ENCODE measurements at places on chromosomes 2 and 18. TPM values are rescaled to one million over a fixed set of nuclear protein-coding genes. Genes with fewer than 3 reads are reported as not detected.

GRCh38 chr18:63741769-63742168 is 33.4 kb upstream of the SERPINB7 start:
- H3K27me3 ChIP-seq, result no peaks in the 10 kb centered on the region
- H3K4me3 ChIP-seq, result no peak overlapping the region
- no peak for DNase-seq

- no peaks in the 10 kb centered on the region for H3K36me3 ChIP-seq
- no peaks in the 10 kb centered on the region for H3K4me1 ChIP-seq
- no peak overlapping the region for H3K27ac ChIP-seq
- H3K27me3 ChIP-seq, result no peaks in the 10 kb centered on the region
- H3K4me3 ChIP-seq, result no peak overlapping the region
- DNase-seq, result no peak
These were observed 94.3 kb downstream of the RNF144A start for GRCh38 chr2:7011356-7012083.

GRCh38 chr2:220310451-220310861 is 683.0 kb downstream of the SLC4A3 start:
- no peak overlapping the region for H3K27ac ChIP-seq
- no peak for DNase-seq
- H3K27me3 ChIP-seq, result no peaks in the 10 kb centered on the region
- H3K4me3 ChIP-seq, result no peak overlapping the region
- no peaks in the 10 kb centered on the region for H3K36me3 ChIP-seq
- no peaks in the 10 kb centered on the region for H3K4me1 ChIP-seq

DNA sequence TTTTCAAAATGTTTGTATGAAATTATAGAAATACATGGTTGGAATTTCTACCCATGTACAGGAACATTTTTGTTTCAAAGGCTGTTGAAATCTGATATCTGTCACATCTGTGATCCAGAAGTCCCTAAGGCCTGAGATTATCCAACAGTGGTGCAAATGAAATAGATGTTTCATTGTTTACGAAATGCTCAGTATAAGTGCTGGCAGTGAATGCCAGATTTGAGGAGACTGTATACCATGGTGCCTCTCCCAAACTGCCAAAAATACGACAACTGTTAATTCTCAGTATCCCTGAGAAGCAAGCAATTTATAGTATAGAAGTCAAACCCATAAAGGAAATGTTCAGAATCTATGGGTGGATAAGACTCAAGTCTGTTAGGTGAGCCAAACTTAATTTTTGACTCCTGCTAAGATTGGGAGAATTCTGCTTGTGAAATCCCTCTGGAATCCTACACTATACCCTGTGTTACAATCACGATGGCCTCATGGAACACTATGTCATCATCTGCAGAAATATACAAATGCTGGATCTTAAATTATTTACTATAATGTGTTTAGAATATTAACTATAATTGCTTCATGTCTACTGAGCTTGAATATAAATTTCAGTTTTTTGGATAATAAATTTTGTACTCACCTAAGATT is 71.2 kb upstream of the DOCK10 start:
- no peak for DNase-seq
- no peak overlapping the region for H3K4me3 ChIP-seq
- no peaks in the 10 kb centered on the region for H3K4me1 ChIP-seq
- H3K27me3 ChIP-seq, result no peaks in the 10 kb centered on the region
- no peak overlapping the region for H3K27ac ChIP-seq

DNA sequence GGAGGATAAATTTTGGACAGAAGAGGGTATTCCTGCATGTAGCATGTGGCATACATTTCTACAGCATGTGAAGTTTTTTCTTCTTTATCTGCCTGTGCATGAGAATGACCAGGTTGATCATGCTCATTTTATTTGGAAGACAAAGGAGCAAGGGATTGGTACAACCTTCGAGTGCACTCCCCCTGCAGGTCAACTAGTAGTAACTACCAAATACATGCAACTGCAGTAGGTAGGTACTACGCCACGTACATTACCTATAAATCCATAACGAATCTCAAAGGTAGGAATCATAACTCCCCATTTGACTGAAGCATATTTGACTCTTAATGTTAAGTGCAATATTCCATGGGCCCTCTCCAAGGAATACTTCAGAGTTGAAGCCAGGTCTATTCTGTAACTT is 763.9 kb downstream of the TSN start:
- DNase-seq, result no peak
- H3K4me1 ChIP-seq, result no peaks in the 10 kb centered on the region
- H3K36me3 ChIP-seq, result no peaks in the 10 kb centered on the region
- H3K4me3 ChIP-seq, result no peak overlapping the region

The TIGD1 gene
- 3.3 TPM for total RNA-seq

GRCh38 chr18:64103986-64104385 is 44.9 kb downstream of the LINC00305 start:
- no peaks in the 10 kb centered on the region for H3K4me1 ChIP-seq
- no peak overlapping the region for H3K27ac ChIP-seq
- no peak overlapping the region for H3K4me3 ChIP-seq
- DNase-seq, result no peak

DNA sequence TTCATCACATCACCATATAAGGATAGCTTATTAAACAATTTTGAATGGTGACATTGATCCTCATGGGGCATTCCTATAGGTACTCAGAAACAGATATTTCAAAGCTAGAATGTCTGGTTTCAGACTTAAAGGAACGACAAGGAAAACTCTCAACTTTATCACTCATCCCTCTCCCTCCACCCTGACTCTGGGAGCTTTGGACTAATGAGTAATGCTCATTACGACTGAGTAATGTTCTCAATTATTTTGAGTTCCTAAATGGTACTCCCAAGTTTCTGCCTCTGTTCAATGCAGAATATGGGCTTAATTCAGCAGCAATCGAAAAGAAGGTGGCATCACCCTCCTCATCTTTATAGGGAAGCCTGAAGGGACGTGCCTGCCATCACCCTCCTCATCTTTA is 43.4 kb downstream of the RFX8 start:
- H3K27ac ChIP-seq, result no peak overlapping the region
- no peaks in the 10 kb centered on the region for H3K27me3 ChIP-seq
- no peak for DNase-seq
- H3K36me3 ChIP-seq, result no peaks in the 10 kb centered on the region
- H3K4me1 ChIP-seq, result no peaks in the 10 kb centered on the region
- no peak overlapping the region for H3K4me3 ChIP-seq

DNA sequence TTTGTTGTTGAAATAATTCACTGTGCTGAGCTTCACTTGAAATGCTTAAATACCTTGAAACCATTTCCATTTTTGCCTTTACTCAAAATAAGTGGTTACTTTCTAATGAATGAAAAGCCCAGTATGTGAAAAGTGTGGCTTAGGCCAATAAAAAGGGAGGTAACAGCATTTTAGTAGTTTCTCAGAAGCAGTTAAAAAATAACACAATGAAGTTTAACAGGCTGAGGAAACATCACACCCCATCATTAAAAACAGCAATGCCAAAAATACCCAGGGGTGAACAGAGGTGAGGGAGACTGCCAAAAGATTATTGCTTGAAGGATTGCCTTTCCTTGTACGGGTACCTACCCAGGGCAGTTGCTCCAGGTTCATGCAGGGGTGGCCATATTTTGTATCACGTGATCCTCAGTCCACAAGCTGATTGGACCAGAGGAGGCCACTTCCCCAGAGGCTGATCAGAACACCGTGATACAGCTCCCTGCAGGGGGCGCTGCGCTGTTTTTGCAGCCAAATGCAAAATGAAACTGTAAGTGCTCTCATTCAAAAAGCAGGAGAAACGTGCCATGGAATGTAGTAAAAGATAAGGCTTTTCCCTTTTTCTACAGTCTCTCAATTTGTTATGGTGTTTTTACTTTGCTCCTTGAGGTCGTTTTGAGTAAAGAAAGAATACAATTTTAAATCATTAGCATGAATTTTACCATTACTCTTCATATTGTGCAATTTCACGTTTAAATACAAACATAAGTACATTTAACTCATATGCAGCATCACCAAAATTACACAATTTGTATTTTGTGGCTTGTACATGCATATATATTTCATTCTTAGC is 70.2 kb upstream of the SH3BP4 start:
- H3K4me1 ChIP-seq, result no peaks in the 10 kb centered on the region
- H3K36me3 ChIP-seq, result no peaks in the 10 kb centered on the region
- DNase-seq, result peak; percentile 89
- H3K4me3 ChIP-seq, result peak overlapping the region; percentile 12
- H3K27ac ChIP-seq, result no peak overlapping the region

DNA sequence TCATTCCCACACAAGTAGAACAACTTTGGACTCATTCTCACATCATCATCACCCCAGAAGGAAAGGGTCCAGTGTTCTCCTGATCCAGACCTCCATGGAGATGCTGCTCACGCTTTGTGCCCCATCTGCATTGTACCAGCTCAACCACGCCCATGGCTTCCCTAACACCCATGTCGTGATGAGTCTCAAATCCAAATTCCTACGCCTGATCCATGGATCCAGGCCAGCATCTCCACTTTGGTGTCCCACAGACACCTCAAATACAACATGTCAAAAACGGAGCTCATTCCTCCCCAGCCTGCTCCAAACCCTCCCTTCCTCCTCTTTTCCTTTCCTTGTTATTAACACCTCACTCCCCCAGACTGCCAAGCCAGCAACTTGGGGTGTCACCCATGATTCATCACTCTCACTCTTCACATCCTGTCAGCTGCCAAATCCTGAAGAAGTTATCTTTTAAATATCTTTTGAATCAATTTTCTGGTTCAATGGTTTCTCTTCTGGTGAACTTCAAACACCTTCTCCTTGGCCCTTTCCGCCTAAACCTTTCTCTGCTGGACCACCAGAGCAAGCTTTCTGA is 30.2 kb upstream of the FAM124B start:
- H3K36me3 ChIP-seq, result no peaks in the 10 kb centered on the region
- H3K27me3 ChIP-seq, result no peaks in the 10 kb centered on the region

- H3K4me1 ChIP-seq, result no peaks in the 10 kb centered on the region
- H3K27ac ChIP-seq, result no peak overlapping the region
- H3K4me3 ChIP-seq, result no peak overlapping the region
- DNase-seq, result peak; percentile 62
- H3K27me3 ChIP-seq, result no peaks in the 10 kb centered on the region
- H3K36me3 ChIP-seq, result no peaks in the 10 kb centered on the region
These were observed 148.0 kb downstream of the SMAD7 start for GRCh38 chr18:48802543-48803290.

All from aorta (tissue), 5 donors.